ENCODE measurements at places on chromosomes 12 and 14.
A peak's percentile ranks its signal among the peaks of the same experiment; 100 is the strongest.

DNA sequence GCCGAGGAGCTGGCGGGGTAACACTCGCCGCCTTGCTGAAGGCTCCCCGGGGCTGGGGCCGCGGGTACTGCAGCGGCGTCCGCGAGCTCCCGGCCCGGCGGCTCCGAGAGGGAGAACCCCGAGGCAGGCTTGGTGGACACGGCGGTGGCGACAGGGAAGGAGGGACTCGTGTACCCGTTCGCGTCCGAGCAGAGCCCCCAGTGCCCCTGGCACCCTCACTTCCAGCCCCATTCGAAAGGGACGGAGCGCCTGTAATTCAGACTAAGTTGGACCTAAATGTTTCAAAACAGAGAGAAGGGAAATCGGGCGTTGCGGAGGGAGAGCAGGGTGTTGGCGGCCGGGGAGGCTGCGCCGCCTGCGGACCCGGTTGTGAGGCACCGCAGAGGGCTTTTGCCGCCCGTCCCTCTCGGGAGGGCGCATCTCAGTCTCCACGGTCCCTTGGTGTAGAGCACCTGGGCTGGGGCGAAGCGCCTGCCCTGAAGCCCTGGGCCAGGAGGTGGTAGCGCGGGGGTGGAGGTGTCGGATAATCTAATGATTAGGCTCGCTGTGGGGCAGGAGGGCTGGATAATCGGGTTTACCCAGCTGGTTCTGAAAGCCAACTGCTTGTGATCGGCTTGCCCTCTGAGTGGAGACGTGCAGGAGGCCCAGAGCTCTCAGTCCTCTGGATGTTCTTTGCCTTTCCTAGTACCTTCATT lies 771 bp downstream of the DAAM1 start:
- DNase-seq, result peak; percentile 12

- no peak for DNase-seq
These were observed 85.0 kb downstream of the PIWIL1 start for GRCh38 chr12:130422676-130423075.

DNA sequence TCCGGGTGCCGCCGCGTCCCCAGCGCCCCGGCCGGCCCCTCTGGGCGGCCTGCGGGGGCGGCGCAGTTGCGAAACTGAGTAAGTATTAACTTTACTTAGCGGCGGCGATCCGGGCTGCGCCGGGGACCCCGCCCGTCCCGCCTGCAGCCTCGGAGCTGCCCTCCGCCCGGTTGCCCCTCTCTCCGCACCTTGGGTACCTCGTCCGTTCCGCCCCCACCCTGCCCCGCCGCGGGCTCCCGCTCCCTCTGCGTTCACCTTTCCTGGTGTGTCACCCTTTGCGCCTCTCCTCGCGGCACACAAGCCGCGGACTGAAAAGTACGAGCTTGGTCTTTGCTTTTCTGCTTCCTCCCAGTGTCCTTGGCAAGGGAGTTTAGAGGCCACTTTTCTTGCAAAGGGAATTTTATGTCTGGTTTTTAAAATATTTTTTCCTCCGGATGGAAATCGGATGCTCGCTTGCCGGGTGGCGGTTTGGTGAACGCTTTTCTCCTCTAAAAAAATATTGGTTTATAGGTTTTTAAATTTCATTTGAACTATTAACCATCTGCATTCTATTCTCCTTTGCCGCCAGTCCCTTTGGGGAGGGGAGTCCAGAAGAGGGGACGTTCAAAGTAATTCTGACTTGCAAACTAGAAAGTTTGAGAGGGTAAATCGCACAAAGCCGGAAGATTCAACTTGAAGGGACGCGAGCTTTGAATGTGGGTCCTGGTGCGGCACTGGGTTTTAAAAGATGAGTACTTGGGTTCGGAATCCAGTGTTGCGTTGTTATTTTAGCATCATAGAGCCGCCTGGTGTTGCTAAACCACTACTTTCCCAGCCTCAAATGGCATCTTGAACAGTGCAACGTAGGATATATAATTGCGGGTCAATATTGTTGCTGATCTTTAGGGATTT lies 834 bp downstream of the RASSF8 start:
- no peak for DNase-seq

DNA sequence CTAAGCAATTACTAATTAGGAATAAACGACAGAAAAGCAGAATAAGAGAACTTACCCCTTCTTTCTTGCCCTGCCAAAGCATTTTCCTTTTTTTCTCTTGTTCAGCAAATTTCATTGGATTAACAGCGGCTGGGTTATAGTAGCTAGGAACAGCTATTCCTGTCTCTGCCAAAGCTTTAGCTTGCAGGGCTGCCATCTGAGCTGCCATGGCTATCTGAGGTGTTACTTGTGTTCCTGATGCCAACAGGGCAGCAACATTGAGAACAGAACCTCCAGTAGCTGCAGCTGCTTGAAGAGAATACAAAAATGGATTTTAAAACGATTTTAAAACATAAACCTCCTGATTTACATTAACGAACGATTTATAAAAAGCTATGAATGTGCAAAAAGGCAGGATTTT lies 7.4 kb upstream of the ZCCHC8 start:
- DNase-seq, result no peak

DNA sequence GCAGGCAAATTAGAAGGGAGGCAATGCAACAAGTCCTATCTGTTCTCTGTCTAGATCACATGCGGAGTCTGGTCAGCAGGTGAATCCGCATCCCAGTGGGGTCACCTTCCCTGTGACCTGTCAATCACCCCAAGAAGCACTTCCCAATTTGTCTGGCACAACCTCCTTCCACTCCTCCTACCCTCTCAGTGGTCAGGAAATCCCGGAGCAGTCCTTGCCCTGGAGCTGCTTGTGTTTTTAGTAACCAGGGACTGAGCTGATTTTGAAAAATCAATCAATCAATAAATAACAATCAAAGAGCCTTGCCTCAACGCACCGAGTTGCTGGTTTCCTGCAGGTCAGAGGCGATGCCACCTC lies 572 bp upstream of the ACSS3 start:
- DNase-seq, result no peak

- DNase-seq, result no peak
These were observed 8.2 kb downstream of the IPO8 start for GRCh38 chr12:30687265-30687986.

DNA sequence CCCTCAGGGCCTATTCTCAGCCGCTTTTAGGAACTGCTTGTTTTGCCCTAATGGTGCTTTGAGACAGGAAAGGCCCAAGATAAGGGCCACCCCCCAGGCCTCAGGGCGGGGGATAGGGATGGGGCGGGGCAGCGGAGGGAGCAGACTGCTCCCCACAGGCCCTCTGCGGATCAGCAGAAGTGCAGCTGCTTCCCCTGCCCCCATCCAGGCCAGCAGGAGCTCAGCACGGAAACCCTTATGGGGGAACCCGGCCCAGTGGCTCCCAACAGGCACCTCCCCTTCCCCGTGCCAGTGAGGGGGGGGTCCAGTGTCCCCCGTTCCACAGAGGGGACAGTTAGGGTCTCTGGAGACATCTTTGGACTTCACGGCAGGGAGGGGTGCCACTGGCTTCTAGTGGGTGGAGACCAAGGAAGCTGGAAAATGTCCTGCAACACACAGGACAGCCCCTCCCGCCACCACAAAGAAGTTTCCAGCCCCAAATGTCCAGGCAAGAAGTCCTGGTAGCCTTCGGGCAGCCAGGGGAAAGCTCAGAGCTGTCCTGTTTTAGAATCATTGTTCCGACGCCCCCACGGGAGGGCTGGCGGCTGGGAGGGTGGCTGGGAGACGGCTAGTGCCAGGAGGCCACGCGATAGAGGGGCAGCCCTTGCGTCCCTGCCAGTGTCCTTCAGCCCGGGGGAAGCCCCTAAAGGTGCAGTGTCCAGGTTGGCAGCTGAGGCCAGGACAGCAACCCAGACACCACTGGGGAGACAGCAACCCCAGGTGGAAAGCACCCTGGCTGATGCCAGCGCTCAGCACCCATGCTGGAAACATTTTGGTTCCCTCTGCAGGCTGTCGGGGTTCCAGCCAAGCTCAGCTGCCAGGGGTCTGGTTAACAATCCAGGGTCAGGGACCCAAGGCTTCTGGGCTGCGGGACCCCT lies 10.4 kb upstream of the GPR132 start:
- DNase-seq, result no peak

DNA sequence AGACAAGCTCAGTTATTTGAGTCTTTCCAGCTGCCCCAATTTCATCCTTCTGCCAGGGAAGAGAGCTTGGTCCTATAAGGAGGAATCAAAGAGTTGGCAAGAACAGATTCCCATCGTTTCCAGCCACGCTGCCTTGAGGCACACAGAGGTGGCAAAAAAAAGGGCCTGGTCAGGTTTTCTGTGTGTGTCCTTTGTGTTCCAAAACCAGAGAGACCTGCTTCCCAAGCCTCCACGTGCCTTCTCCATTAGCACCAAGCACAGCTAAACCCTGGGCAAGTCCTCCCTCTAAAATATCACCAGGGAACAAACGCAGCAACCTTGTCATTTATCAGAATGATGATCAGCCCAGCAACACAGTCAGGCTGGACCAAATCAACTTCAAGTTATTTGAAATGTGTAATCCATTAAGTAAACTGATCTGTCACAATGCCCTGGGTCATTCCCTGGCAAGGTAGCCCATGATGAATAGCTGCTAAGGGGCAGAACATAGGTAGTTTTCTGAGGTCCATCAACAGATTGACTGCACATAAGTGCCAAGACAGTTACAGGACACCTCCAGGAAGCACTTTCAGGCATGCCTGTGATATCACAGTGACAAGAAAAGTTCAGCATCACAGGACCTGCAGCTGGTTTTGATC lies 28.6 kb upstream of the C12orf42 start:
- DNase-seq, result no peak

- no peak for DNase-seq
These were observed 5.6 kb downstream of the MARCHF9 start for GRCh38 chr12:57760347-57760982.
